DMS79 treated with DMSO at 0.1 percent for 48 hours (cell line): ENCODE measurements at places on chromosomes 7 and 10.

- DNase-seq, result no peak
These were observed 60.2 kb upstream of the NRG3 start for GRCh38 chr10:81814842-81815241.

DNA sequence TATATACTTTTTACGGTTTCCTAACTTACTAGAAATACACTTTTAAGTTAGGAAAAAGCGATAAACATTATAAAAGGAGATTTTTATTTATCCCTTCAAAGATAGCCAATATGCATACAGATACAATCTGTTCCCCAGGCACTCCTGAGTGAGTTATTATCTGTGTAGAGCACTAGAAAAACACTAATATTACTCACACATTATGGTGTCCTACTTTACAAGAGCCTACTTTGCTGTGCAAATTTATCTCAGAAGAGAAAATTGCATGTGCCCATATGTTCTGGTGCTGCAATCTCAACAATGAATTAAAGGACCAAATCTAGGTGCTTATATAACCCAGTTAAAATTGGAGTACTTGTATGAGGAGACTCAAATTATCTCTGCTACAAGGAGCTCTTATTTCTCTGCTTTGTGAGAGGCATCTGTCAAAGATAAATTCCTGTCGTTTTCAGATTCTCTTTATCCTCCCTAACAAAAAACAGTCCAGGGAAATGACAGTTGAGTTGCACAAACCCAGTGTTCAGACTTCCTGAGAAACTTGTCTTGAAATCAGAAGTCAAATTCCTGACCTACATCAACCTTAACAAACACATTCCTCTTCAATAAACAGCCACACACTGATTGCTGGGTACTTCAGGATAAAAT, 28.9 kb downstream of the CPA1 start:
- DNase-seq, result peak; percentile 95

GRCh38 chr7:26376175-26376917, 84.7 kb downstream of the SNX10 start:
- peak; percentile 74 for DNase-seq

GRCh38 chr10:106960812-106961211, 203.7 kb downstream of the SORCS1 start:
- no peak for DNase-seq

- DNase-seq, result peak; percentile 87
These were observed 396.2 kb downstream of the TYW1 start for GRCh38 chr7:67392596-67393438.

DNA sequence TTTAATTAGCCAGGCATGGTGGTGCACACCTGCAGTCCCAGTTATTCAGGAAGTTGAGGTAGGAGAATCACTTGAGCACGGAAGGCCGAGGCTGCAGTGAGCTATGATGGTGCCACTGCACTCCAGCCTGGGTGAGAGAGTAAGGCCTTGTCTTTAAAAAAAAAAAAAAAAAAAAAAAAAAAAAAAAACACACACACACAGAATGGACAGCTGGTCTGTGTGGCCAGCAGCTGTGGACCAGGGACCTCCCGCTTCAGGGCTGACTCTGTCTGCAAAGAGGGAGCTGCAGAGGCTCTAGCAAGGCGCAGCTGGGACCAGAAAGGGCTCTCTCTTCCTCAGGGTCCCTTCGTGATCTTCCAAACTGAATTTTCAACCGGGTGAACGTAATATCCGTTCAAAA, 53.6 kb upstream of the DNAAF5 start:
- DNase-seq, result no peak

- no peak for DNase-seq
These were observed 103.6 kb downstream of the AHR start for GRCh38 chr7:17401791-17402627.

DNA sequence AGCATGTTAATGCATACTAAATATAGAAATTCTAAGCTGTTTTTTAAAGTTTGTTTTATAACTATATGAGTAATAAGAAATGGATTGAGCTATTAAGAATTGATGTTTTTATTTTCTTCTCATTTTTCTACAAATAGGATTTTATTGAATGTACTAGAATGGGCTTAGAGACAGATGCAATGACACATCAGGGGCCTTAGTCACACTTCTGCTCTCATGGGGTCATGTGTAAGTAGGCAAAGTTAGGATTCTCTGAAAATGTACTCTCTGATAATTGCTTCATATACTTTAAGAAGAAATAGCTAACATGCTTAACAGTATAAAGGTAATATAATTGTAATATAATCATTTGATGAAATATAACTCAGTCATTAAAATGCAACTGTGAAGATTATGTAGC, 154.6 kb downstream of the ZNF438 start:
- DNase-seq, result no peak
